ENCODE measurements at places on chromosomes 5 and 9.

- no peak for DNase-seq
Measured at GRCh38 chr9:71202931-71203330, 81.5 kb upstream of the TRPM3 start.

DNA sequence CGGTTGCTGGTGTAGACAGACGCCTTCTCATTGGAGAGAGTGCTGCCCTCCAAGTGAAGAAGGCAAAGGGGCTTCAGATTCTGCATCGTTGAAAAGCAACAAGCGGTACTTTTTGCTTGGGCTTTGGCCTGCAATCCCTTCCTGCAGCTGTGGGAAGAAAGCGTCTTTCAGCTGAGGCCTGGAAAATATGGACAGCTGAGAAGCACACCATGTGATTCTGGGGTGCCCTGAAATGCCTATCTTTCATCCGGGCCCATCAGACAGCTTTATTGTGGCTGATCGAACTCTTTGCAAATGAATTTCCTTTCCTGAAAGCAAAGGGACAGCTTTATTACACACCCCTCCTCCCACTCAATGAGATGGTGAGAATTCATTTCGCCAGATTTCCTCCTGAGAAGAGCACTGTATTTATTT is 74.0 kb downstream of the NSG2 start:
- no peak for DNase-seq

DNA sequence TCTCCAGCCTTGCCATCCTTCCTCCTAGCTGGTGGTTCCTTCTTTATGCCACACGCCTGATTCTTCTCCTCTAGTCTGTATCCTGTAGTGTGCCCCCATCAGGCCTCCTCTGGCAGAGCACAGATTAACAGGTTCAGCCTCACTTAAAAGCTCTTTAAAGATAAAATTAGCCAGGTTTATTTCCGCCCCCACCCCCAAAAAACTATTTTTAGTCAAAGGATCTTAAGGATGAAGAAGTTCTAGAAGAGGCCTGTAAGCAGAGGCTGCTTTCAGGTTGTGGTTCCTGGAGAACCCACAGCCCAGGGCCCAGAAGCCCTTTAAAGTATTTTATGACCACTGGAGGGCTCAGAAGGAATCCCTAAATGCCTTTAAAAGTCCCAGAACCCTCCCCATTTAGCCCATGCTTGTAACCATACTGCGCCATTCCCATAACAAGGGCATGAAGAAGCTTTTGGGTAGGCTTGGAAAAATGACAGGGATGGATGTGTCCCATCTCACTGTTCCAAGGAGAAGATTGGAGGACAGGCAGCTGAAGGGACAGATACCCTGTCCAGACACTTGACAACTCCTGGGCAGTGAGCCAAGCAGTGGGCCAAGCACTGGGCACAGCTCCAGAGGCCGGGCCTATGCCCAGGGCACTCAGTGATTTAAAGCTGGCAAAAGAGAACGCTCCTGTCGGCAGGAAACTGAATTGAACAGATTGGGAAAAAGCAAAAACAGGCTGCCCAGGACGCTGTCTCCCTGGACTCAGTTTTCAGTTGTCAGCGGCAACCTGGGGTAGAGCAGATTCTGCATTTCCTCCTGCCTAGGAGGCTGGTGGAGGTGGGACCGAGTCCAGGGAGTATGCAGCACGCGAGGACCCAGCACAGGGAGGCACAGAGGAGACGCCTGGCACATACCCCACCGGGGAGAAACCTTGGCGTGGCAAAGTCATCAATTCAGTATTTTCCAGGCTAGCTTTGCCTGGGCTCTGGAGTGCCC is 106.3 kb upstream of the SSBP2 start:
- no peak for DNase-seq

DNA sequence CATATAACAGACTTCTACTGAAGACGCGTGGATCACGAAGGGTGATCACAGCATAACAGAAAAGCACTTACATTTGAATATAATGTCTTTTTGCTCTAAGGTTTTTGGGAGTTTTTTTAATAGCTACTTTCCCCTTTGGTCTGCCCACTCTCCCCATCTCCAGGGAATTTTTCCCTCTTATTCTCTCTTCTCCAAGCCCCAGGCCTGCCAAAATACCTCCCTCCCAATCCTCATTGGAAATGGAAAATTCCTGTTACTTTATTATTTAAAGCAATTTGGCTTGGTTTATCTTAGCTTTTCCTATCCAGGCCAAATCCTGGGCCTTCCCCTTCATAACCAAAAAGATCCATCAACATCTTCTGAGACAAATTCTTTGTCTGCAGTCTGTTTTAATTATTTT is 22.3 kb upstream of the SSBP2 start:
- no peak for DNase-seq

DNA sequence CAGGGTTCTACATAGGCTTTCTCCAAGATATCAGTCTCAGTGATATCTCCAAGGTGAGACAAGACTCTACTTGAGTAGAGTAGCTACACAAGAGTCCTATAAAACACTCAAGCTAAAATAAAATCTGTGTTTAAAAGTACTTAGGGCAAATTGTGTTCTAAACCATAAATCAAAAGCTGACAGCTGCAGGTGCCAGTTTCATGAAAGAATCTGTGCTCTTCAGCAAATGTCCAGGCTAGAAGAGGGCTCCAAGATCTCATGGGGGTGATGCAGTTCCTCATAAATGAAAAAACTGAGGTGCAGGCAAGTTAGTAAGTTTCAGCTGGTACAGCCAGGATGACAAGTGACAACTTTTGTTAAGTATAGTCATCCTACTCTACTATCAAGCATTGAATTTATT is 142.8 kb upstream of the TNPO1 start:
- no peak for DNase-seq

- DNase-seq = no peak
Measured at GRCh38 chr5:105529851-105530250, 1967.3 kb upstream of the NUDT12 start.

- DNase-seq = no peak
Measured at GRCh38 chr9:117245175-117245829, 169.6 kb downstream of the ASTN2 start.

DNA sequence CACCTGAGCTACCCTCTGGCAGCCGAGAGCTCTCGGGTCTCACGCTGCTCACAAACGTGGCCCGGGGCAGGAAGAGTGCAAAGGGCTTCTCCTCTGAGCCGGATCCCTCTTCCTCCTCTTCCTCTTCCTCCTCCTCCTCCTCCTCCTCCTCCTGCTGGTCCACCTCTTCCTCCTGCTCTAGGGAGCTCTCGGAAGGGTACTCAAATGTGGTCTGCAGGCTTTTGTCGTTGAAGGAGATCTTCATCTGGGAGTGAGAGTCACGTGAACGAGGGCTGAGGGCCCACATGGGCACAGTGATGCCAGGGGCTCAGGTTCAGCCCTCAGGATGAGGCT is 3.9 kb downstream of the SSNA1 start:
- no peak for DNase-seq

- DNase-seq = no peak
Measured at GRCh38 chr9:96236854-96237550, 65.0 kb downstream of the HSD17B3 start.

- no peak for DNase-seq
Measured at GRCh38 chr5:150653145-150653761, 7.8 kb upstream of the MYOZ3 start.

GRCh38 chr5:84384604-84385575 is at the start of gene EDIL3:
EDIL3 (minus strand) TSS chr5:84384880; CDS start chr5:84384374, 506 bp downstream.
- DNase-seq = peak; percentile 1

DNA sequence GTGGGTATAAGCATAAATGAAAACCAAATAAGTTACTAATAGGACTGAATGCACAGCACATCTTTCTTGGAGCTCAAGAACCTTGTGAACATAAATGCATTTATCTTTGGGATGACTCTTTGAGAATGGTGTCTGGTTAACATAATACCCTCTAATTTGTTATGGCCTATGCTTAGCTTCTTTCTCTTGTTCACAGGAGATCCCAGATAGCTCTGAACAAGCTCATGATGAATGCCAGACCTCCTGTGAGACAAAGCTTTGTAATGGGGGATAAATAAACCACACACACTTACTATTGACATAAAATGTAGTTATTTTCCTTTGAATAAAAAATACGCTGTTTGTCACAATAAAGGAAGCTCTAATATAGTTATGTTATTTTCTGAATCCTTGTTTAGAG is 111.5 kb downstream of the PSAT1 start:
- DNase-seq = no peak

DNA sequence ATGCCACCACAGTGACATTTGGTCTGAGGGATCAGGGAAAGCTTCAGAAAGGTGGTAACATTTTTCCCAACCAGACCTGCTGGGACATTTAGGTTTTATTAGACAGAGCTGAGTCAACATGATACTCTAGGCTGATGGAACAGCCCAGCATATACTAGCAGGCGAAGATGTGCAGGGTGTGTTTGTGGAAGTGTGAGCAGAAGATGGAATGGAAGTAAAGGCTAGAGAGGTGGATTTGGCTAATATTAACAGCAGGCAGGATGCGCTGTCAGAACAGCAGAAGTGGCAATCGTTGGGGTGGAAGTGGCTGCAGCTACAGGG is 340.6 kb downstream of the ASTN2 start:
- DNase-seq = no peak

DNA sequence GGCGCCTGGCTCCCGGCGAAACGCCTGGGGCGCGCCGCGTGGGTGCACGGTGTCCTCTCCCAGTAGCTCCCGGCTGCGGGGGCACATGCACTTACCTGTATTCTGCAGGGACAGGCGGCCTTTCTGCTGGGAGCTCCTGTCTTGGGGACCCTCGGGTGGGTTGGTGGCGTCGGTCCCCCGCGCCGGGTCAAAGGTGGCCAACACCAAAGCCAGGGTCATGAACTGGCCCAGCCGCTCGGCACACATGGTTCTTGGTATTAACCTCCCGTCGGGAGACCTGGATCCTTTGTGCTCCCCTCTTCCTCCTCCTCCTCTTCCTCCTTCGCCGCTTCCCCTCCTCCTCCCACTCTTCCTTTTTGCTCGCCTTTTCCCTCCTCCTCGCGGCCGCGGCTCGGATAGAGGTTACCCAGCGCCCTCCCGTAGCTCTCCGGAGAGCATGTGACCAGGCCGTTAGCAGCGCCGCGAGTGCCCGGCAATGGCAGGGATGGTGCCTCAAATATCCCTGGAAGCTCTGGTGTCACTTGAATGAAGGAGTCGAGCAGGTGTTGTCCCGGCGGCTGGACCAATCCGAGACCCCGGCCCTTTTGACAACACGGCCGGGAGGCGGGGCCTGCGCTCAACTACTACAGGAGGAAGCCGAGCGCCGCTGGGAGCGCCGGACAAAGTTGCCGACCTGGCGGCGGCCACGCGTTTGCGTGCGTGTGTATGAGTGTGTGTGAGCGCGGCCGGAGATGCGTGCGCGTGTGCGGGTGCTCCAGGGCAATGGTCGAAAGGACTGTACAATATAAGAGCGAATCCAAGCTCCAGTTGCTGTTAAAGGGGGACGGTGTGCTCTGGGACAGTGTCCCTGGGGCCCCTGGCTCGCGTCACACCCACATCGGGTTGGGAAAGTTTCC is at the start of gene STC2:
STC2 (minus strand) TSS at position 467 of the 896 bp plus-strand sequence; CDS start at position 246, 221 bp downstream.
- peak; percentile 69 for DNase-seq

GRCh38 chr5:64532212-64532611 is 26.4 kb downstream of the RGS7BP start:
- no peak for DNase-seq

DNA sequence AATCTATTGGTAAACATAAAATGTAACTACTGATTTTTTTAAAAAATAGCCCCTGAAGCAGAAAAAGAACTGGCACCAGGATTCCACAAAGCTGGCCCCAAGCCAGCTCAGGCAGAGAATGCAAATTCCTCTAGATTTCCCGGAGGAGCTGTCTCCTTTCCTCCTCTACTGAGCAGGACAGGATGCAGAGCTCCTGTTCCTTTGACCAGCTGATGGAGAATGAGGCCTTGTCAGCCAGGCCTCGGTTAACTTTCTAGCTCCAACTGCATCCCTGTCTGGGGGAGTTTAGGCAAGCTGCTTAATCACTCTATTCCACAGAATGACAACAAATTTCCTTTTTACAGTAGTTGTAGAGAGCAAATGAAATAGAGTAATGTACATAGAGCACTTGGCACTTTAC is 155.5 kb downstream of the GNAQ start:
- DNase-seq = no peak

GRCh38 chr9:17742067-17742466 is 163.2 kb downstream of the SH3GL2 start:
- DNase-seq = no peak

DNA sequence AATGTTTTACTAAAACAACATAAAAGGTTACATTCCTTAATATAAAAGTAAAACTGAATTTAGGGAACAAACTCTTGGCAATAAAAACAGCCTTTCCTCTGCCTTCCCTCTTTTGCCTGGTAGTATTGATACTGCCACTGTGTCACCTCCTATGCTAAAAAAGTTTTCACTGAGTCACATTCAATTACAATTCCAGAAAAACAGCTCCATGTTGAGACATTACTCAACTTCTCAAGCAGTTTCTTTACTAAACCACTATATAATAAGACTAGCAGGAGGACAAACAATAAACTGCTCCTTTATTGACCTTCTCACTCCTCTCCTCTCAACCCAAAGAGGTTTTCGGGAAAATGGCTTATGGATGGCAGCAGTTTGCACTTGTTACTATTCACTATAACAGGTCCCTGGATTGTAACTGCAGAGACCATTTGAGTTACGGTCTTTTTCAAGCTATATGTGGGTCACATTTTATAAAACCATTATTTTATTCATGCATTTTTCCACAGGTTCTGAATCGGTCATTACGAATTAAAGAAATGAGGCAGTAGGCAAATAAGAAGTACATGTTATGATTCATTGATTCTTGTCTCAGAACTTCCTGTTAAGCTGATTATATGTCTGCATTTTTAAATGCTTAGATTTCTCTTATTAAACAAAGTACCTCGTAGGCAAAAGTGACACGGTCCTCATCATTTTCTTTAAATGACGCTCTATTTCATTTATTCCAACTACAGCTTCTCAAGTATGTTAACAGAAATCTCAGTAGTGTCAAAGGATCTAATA is 2.1 kb downstream of the ZDHHC21 start:
- DNase-seq = no peak

DNA sequence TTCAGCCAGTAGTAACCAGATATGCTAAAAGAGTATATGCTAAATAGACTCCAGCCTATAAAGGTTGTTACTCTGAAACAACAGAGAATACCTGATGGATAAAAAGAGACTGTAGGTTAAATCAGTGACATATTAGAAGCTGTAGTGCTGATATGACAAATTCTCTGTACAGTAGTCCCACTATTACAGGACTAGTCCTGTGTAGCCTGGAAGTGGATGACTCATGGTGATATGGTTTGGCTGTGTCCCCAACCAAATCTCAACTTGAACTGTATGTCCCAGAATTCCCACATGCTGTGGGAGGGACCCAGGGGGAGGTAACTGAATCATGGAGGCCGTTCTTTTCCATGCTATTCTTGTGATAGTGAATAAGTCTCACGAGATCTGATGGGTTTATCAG is 276.2 kb upstream of the POU5F2 start:
- no peak for DNase-seq

GRCh38 chr9:79809931-79810330 is 238.2 kb downstream of the TLE4 start:
- DNase-seq = no peak

All from GM06990 (cell line).